ENCODE measurements at places on chromosomes 1 and 21.

- DNase-seq, result no peak
Measured at GRCh38 chr1:166302989-166303758, 136.4 kb upstream of the FAM78B start.

DNA sequence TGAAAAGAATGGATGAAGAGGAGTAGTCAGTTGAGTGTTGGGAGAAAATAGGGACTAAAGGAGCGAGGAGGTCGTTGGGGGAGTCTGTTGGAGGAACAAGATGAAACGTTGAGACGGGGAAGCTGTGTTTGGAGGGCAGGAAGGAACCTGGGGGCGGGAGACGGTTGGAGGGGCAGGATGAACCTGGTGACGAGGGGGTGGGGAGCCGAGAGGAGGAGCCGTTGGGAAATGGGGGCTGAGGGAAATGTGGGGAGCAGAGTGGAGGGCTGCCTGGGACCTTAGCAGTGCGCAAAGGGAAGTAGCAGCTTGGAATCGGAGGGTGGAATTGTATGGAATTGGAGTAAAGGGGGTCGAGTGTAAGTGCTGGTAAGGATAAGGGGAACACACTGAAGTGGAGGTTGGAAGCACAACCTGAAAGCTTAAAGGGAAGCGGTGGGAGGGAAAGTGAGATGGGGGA lies 630 bp downstream of the MTF2 start:
- peak; percentile 47 for DNase-seq

DNA sequence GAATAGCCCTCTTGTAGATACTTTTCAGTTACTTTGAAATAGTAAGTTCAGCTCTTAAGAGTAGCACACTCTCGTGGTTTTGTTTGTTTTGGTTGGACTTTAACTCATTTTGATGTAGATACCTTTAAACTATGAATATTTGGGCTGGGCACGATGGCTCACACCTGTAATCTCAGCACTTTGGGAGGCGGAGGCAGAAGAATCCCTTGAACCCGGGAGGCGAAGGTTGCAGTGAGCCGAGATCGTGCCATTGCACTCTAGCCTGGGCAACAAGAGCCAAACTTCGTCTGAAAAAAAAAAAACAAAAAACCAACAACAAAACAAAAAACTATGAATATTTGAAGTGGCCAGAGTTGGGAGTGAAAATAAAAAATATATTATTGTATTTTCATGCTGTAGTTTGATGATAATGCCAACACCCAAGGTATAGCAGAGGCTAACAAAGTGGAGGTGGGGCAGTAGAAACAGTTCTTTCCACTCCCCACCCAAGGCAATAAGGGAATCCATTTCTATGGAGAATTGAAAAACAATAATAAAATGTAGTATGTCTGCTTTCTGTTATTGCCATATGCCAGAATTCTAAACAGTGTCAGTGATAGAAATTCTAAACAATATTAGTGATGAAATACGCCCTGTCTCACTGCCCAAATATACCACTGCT lies 1.7 kb downstream of the ZNF326 start:
- DNase-seq, result no peak

DNA sequence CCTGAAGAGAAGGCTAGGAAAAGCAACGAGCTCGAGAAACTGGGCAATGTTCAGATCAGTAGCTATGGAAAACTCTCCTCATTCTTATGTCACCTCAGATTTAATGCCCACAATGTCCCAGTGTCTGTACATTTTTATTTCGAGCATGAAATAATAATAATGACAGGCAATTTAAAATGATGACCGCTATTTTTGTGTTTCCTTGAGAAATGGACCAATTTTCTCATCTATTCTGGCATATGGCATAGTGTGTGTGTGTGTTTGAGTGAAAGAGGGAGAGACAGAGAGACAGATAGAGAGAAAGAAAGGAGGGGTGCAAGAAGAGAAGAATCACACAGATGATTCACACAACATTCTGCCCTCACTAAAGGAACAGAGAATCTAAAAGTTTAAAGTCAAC lies 119.1 kb upstream of the C1orf21 start:
- no peak for DNase-seq

DNA sequence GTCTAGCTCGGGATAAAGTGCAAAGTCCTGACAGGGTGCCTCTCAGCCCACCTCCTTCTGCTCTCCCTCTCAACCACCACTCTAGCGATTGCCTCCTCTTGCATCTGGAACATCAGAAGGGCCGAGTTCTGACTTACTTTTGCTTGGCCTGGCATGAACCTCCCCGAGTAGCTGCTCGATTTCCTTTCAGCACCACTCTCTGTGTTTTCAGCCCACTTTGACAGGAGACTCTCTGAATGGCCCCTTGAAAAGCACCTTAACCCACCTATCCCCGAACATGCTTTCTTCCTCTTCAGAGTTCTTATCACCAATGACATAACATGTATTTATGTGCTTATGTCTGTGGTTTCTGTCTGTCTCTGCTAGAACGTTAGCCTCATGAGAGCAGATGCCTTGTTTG lies 225.8 kb upstream of the RUNX1 start:
- no peak for DNase-seq

- DNase-seq, result peak; percentile 37
Measured at GRCh38 chr1:206812471-206812870, 40.2 kb upstream of the IL10 start.

- no peak for DNase-seq
Measured at GRCh38 chr1:241419986-241420385, 63.0 kb upstream of the RGS7 start.

- no peak for DNase-seq
Measured at GRCh38 chr1:174850726-174851125, 149.0 kb upstream of the CACYBP start.

DNA sequence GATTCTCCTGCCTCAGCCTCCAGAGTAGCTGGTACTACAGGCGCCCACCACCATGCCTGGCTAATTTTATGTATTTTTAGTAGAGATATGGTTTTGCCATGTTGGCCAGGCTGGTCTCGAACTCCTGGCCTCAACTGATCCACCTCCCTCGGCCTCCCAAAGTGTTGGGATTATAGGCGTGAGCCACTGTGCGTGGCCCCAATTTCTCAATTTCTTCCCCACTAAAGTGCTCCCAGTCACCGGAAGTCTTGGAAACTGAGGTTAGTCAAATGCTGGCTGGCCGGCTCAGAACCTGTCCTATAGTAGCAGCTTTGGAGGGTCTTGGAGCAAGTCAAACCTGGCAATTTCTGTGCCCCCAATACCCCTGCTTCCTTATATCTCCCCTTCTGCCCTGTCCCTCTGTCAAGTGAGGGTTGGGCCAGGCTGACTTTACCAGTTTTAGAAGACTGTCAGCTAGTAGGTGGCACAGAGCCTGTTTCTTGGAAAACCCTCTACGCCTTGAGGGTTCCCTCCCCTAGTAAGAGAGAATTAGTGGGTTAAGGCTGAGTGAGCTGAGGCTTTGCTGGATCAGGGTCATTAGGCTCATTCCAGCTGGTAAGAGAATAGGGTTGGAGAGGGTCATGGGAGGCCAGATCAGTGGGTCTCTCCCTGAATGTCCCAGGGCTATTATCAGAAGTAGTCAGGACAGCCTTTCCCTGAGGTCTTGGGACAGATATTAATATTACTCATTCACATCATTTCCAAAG lies 8.3 kb upstream of the EPB41 start:
- no peak for DNase-seq

GRCh38 chr1:246181241-246181640 lies 325.8 kb downstream of the SMYD3 start:
- peak; percentile 24 for DNase-seq

- no peak for DNase-seq
Measured at GRCh38 chr1:15803380-15803779, 4.1 kb downstream of the UQCRHL start.

DNA sequence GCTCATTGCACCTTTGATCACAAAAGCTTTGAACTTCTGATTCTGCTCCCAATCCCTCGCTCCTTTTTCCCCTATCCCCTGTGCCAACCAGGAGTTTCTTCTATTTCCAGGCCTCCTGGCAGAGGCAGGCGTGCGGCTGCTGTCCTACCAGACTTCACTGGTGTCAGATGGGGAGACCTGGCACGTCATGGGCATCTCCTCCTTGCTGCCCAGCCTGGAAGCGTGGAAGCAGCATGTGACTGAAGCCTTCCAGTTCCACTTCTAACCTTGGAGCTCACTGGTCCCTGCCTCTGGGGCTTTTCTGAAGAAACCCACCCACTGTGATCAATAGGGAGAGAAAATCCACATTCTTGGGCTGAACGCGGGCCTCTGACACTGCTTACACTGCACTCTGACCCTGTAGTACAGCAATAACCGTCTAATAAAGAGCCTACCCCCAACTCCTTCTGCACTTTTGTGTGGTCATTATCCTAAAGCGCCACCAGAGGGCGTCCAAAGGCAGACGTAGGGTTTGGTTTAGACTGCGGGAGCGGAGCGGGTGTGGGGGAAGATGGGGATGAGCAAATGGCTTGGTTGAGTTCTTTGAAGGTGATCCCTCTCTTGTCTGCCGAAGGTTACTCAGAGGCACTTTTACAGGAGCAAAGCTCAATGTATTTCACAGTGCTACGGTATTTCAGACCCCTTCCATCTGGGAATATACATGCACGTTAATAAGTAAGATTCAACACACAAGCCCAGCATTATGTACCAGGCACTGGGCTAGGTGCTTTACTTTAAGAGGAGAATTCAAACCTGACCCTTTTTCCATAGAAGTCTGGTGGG lies 24.7 kb downstream of the HMGCS2 start:
- peak; percentile 83 for DNase-seq

DNA sequence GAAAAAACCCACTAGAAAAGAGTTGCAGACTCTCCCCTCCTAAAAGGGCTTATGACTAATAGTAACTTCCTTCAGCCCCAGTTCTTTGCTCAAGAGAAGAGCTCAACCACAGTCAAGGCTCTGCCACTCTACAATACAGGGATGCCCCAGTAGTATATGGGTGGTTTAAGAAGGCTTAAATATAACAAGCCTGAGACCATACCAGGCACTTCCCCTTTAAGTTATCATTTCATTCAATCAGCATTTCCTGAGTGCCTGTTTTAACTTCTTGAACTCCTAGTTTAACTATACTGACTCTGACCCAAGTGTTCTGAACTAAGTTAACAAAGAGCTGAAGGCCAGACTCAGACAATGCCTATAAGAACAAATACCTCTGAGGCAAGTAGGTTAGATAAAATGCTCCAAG lies 19.8 kb downstream of the PRPF38A start:
- peak; percentile 9 for DNase-seq

- no peak for DNase-seq
Measured at GRCh38 chr1:201024625-201024998, 1.1 kb upstream of the KIF21B start.

- DNase-seq, result no peak
Measured at GRCh38 chr1:218357211-218357892, 12.2 kb downstream of the TGFB2 start.

- no peak for DNase-seq
Measured at GRCh38 chr1:111961773-111962565, 27.5 kb downstream of the KCND3 start.

GRCh38 chr1:1157033-1157365 lies 16.7 kb upstream of the TTLL10 start:
- no peak for DNase-seq

DNA sequence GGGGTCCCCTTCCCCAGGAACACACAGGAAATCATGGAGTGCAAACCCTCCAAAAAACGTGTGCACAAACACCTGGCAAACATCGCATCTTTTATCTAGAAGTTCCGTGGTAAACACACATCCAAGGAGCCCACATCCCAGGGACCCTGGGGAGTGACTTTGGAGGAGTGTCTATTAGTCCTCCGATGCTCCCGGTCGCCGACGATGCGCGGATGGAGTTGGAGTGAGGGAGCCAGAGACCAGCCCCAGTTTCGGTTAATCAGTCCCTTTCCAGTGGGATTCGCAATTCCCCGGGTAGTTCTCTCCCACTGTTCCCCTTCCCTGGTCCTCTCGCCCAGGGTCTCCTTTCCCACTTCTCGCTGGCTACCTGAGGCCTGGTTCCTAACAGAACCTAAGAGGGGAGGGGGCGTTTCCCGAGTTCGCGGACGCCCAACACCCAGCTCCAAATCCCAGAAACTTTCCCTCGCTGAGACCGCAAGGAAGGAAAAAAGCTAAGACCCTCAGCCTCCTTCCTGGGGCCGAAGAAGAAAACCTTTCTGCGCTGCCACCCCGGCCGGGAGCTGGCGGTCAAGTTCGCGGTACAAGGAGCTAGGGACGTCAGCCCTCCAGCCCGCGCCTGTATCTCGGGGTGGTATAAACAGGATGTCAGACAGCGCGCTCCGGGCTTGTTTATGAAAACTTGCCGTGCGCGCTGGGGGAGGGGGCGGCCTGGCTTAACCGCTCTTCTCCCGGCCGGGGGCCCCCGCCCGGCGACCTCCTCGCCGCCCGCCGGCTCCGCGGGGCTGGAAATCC lies 787 bp downstream of the JAK1 start:
- DNase-seq, result peak; percentile 64

GRCh38 chr1:19229828-19230325 lies 19.8 kb upstream of the UBR4 start:
- no peak for DNase-seq

DNA sequence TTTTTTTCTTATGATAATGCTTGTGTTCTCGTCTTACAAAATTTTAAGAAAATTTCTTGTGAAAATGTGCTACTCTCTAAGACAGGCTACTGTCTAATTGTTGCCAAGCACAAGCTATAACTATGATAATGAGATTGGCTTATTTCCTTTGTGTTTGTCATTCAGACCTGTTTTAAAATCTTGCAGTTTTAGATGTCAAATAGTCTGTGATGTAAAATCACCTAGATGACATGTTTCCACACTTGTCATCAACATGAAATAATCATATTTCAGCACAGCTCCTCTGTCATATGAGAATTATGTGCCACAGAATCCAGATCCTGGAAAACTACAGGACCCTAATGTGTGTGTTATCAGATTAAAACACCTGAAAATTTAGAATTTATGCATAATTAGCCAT lies 539.7 kb downstream of the USP25 start:
- DNase-seq, result no peak

DNA sequence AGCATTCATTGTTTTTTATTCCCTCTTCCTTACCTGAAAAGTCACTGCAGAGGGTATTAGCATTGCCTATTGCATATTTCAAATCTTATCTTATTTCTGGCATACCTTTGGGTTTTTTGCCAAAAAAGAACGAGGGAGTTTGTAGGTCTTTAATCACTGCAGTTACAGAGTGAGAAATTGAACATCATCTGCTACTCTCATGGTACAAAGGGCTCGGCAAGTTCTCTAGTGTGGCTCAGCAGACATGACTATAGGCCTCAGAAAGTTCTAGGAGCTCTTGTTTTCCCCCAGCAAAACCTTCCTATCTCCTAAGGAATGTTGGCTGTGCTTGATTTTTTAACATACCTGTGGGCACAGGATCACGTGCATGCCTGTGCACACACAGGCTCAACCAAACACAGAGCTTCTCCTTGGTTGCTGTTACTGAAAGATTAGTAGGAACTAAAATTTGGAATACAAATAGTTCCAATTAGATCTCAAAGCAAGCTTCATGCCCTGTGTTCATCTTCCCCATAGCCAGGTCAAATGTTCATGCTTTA lies 69.7 kb downstream of the CCDC185 start:
- DNase-seq, result no peak

GRCh38 chr1:20114021-20114648 lies 5.2 kb downstream of the PLA2G2D start:
- DNase-seq, result no peak

Measured in suppressor macrophage (primary cell).